ENCODE measurements at places on chromosomes 16 and 17. TPM values are rescaled to one million over a fixed set of nuclear protein-coding genes. Genes with fewer than 3 reads are reported as not detected.
A peak's percentile ranks its signal among the peaks of the same experiment; 100 is the strongest.

GRCh38 chr16:89722392-89723278 lies 1.3 kb downstream of the ZNF276 start:
- DNase-seq, result peak; percentile 62

DNA sequence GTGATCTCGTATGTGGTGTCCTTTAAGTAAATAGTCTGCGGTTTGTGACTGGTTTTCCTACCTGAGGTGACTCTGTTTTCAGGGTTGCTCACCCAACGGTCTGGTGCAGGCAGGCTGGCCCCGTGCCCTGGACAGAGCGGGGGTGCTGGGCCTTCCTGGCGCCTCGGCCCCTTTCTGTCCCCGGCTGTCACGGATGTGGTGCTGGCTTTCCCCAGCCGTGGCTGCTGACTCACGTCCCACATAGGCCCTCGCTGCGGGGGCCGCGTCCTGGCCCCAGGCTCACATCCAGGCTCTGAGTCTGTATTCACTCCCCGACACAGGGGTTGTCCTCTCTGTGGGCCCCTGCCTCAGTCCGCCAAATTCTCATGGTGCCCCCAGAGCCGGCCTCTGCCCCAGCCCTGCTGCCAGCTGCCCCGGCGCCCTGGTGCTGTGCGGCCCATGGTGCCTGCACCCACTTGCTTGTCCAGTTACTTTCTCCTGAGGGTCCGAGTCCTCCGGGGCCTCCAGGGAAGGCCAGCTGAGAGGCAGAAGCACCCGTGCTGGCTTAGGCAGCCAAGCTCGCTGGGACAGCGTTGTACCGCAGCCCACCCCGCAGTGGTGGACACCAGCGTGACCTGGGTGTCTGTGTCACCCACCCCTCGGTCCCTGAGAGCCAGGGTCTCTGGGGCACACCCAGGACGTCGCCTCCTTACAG lies 5.9 kb downstream of the CHMP6 start:
- DNase-seq, result no peak

Gene C17orf67
- 0.67 TPM for polyA plus RNA-seq

DNA sequence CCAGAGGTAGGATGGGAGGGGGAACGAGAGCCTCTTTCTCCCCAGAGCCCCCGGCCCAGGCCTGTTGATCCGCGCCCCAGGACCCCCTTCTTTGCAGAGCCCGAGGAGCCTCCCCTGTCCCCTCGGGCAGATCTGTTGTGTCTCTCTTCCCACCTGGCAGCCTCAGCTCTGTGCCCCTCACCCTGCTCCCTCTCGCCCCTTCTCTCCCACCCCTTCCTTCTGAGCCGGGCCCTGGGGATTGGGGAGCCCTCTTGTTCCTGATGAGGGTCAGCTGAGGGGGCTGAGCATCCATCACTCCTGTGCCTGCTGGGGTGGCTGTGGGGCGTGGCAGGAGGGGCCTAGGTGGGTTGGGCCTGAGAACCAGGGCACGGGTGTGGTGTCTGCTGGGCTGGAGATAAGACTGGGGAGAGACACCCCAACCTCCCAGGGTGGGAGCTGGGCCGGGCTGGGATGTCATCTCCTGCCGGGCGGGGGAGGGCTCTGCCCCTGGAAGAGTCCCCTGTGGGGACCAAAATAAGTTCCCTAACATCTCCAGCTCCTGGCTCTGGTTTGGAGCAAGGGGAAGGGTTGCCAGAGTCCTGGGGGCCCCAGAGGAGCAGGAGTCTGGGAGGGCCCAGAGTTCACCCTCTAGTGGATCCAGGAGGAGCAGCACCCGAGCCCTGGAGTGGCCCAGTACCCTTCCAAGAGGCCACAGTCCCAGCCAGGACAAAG lies 65.4 kb downstream of the MRC2 start:
- peak; percentile 77 for DNase-seq

DNA sequence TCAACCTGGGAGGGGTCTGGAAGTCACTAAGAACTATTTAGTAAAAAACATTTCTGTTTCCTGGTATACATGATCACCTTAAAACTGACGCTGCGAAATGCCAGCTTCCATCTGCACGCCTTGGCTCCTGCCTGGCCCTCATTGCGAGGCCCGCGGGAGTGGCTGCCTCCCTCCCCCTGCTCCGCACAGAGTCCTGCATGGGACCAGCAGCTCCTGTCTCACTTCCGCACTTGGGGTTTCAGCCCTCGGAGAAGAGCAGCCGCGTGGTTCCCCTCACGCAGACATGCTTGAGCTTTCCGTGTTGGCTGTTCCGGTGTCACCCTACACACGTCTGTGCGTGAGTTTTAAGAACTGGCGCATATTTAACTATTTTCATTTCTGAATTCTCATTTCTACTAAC lies 18.4 kb downstream of the MTHFSD start:
- no peak for DNase-seq

- DNase-seq, result no peak
Measured at GRCh38 chr17:79549141-79549915, 61.5 kb downstream of the RBFOX3 start.

Gene DRC7
- 0.14 TPM for polyA plus RNA-seq

- DNase-seq, result no peak
Measured at GRCh38 chr17:82304826-82305726, 12.3 kb downstream of the CD7 start.

- DNase-seq, result no peak
Measured at GRCh38 chr17:39231091-39231561, 5.4 kb upstream of the STAC2 start.

Gene MRC2
- polyA plus RNA-seq, result 7.0 TPM

- DNase-seq, result no peak
Measured at GRCh38 chr17:77420095-77420803, 279.5 kb downstream of the SEC14L1 start.

GRCh38 chr17:12979826-12980500 lies 37.9 kb downstream of the ELAC2 start:
- no peak for DNase-seq

Gene DHX58
- polyA plus RNA-seq, result 10.3 TPM

All from H1 (cell line).